ENCODE measurements at places on chromosomes 2 and 18.

- DNase-seq = no peak
Observed at GRCh38 chr18:35469725-35470124, 28.0 kb downstream of the INO80C start.

GRCh38 chr2:216588861-216589710 lies 44.1 kb upstream of the IGFBP2 start:
- DNase-seq = no peak

DNA sequence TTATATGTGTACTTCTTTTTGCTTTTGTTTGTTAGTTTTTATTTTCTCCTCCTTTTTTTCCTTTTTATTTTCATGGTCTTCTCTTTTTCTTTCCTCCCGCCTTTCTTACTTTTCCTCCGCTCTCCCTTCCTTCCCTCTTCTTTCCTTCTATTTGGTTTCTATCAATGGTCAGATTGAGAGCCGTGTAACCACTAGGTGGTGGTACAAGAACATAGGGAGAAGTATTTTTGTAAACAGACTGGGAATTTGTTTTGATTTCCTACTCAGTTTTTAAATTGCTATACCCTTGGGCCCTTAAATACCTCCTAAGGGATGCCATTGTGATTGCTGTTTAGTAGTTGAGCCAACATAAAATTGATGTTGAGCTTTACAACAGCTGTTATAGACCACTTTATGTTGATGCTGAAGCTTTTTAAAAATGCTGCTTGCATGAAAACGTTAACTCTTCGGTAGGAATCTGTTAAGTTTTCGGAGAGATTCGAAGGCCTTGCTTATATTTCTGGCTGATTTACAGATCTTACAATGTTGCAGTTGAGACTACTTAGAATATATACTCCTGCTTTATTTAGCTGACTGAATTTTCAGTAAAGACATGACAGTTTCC lies 124.2 kb downstream of the UBE2E3 start:
- no peak for DNase-seq

DNA sequence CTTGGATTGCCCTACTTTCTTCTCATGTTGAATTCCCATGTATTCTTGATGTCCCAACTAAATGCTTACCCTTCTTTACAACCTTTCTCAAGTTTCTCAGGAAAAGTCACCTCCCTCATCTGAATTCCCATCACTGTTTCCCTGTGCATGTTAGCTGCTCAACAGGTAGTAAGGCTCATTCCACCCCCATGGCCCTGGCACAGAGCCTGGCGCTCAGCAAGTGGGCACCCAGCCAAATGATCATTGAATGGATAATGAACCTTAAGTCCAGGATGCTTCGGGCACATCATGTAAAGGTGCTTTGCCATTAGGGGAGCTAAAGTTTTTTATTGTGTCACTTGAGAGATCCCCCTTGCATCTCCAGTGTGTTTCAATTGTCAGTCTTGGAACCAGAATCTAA lies 124.0 kb downstream of the PKP4 start:
- no peak for DNase-seq

- DNase-seq = no peak
Observed at GRCh38 chr2:60075048-60075447, 478.4 kb downstream of the BCL11A start.

Measured in stimulated activated CD4-positive, alpha-beta T cell treated with anti-CD3 and anti-CD28 coated beads, TNF-alpha, amount 100 ng/mL, for 24 hours (primary cell).